T-cell (primary cell): ENCODE measurements at places on chromosomes 5 and 9. TPM values are rescaled to one million over a fixed set of nuclear protein-coding genes. Genes with fewer than 3 reads are reported as not detected.

DNA sequence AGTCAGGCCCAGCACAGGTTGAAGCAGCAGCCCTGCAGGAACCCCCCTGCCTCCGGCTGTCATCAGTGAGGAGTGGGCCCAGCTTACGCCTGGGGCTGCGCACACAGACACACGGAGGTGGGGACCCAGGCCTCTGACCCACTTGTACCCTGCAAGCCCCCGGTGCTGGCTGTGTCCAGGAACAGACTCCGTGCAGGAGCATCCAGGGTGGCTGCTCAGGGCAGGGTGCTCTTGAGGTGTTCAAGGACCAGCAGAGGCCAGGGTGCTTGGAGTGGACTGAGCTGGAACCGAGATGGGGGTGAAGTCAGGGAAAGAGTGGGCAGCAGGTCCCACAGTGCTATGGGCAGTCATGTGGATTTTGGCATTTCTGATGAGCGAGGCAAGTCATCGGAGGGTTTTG, 199.5 kb downstream of the CACNA1B start:
- no peak for DNase-seq

GRCh38 chr5:126852091-126852571, 75.2 kb downstream of the LMNB1 start:
- DNase-seq: no peak

DNA sequence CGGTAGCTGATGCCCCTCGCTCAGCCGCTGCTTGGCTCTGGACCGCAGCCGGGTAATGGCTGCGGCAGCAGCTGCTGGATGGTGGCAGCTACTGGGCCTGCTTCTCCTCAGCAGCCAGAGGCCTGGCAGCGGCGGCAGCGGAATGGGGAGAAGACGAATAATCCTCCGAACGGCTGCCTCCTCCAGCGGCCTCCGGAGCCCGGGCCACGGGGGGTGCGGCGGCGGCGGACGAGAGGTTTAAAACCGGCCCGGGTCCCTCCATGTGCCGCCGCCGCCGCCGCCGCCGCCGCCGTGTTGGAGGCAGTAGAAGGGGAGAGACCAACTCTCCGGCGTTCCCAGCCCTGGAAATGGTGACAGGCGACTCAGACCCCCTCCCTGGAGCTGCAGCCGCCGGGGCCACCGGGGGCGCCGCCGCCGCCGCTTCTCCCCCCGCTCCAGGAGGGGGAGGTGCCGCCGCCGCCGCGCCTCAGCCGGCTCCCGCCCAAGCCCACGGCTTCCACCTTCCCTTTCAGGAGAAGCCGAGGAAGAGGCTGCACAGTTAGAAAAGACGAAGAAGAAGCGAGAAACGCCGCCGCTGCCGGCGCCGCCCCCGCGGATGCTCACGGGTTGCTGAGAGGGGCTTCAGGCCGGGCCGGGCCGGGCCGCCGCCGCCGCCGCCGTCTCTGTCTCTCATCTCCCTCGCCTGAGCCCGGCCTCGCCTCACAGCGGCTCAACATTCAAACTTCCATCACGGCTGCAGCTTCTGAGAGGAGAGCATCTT, 118.4 kb upstream of the PRSS3 start:
- peak; percentile 1 for DNase-seq

GRCh38 chr9:83108208-83108607, 45.3 kb upstream of the RASEF start:
- no peak for DNase-seq

DNA sequence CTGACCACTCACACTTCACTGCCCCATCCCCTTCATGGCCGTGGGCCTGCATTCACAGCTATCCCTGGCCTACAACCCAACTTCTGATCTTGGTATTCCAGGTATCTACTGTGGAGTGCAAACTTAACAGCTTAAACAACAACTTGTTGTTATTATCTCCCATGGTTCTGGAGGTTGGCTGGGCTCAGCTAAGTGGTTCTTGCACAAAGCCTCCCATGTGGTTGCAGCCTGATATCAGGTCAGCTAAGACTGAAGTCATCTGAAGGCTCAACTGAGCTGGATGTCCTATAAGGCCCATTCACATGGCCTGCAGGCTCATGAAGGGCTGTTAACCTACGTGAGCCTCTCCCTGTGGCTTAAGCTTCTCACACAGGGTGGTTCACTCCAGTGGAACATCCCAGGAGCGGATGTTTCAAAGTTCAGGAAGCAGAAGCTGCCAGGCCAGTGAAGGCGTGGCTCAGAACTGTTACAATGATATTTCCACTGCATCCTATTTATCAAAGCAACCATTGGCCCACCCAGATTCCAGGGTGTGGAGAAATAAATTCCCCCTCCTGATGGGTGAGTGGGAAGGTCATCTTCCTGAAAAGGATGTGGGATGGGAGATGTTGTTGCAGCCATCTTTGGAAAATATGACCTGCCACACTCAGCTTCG, 30.0 kb upstream of the TRIO start:
- DNase-seq: no peak

DNA sequence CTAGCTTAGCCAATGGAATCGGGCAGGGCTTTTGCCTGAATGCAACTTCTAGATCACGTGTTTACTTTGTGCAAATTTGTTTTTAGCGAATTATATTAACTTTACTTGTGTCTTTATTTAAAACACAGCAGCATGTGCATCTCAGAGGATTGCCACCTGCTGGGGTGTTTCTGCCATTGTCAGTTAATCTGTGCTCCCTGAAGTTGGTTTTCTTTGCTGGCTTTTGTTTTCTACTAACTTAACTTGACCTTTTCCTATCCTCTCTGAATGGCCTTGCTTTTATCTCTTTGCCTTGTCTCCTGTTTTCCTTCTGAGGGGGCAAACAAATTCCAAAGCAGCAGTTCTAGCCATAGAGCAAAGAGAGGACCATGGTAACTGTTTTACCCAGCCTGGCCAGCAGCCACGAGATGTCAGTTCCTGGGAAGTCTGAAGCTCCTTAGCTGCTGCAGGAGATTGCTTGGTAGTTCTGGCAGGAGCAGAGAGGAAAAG, 67.6 kb downstream of the ARHGEF28 start:
- no peak for DNase-seq

- DNase-seq: no peak
Measured at GRCh38 chr9:135797507-135798262, 95.7 kb downstream of the KCNT1 start.

DNA sequence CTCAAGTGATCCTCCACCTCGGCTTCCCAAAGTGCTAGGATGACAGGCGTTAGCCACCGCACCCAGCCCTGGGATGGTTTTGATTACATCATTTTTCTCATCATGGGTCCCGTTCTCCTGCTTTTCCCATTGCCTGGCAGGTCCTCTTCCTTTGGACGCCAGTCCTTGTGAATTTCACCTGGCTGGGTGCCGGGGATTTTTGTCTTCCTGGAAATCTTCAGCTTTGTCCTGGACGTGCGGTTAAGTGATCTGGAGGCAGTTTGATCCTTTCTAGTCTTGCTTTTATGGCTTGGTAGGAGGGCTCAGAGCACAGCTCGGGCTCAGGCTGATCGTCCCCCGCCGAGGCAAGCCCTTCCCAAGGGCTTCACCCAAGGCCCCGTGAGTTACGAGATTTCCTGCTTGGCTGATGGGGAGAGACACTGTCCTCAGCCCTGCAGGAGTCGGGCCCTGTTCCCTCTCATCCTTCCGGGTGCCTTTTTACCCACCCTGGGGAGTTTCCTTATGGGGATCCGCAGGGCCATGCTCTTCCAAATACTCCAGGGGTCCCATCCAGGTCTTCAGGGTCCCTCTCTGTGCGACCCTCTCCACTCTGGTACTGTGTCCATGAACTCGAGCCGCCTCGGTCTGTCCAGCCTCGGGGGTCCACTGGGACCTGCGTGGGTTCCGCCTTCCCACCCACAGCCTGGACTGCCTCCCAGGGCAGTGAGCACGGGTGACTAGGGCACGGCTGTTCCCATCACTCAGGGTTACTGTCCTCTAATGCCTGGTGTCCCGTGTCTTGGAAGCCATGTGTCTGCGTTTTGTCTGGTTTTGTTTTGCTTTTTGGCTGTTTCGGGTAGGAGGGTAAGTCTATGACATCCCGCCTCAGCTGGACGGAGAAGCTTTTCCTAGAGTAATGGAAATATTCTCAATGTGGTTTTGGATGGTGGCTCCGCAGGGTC, 22.3 kb upstream of the EGFL7 start:
- DNase-seq: no peak

- no peak for DNase-seq
Measured at GRCh38 chr5:65359981-65360380, 121.7 kb downstream of the ADAMTS6 start.

GHR gene
- not detected for total RNA-seq

PTGS1 gene
- total RNA-seq: 0.53 TPM

C5orf52 gene
- not detected for total RNA-seq

C9 gene
- total RNA-seq: 0.44 TPM

ADAMTS2 gene
- total RNA-seq: not detected

PCDHA1 gene
- not detected for total RNA-seq

GRM6 gene
- not detected for total RNA-seq

LIFR gene
- total RNA-seq: 0.72 TPM

KCNT1 gene
- 0.54 TPM for total RNA-seq
